Astrocyte of the spinal cord (primary cell): ENCODE measurements at places on chromosomes 3 and 15.

GRCh38 chr3:63639806-63640205, 12.7 kb upstream of the SNTN start:
- DNase-seq = no peak

DNA sequence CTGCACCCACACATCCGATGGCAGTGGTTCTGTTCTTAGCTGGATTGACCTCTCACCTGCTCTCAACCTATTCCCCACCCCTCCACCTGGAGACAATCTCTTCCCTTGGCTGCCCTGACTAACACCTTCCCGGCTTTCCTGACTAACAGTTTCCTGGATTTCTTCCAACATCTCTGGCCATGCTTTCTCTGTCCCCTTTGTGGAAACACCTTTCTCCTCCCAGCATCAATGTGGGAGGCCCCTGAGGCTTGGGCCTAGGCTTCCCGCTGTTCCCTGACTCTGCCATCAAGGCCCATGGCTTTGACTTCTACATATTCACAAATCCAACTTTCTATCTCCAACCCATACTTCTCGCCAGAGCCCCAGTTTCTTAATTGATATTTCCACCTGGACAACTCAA, 142.8 kb upstream of the ATP2B2 start:
- DNase-seq = no peak

DNA sequence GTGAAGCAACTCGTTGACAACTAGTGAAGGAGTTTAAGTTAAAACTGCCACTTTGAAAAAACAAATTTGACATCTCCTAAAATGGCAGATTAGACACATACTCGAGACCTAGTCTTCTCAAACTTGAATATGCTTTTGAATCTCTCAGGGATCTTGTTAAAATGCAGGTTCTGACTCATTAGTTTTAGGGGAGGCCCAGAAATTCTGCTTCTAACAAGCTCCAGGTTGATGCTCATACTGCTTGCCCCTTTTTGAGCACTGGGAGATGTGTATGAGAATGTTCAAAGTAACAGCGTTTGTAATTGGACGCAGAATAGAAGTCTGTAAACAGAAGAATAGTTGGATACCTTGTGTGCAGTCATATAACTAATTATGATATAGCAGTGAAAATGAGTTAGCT, 1.6 kb downstream of the C3orf38 start:
- peak; percentile 5 for DNase-seq

DNA sequence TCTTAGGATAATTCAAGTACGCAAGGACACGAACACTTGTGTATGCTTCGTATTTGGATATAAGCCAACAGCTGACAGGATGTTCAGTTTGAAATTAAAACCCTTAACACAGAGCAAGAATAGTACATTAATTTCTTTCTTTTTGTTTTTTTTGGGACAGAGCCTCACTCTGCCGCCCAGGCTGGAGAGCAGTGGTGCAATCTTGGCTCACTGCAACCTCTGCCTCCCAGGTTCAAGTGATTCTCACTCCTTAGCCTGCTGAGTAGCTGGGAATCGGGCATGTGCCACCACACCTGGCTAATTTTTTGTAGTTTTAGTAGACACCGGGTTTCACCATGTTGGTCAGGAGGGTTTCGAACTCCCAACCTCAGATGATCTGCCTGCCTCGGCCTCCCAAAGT, 32.4 kb downstream of the TOMM70 start:
- no peak for DNase-seq

GRCh38 chr3:178982137-178982536, 89.5 kb downstream of the ZMAT3 start:
- DNase-seq = peak; percentile 25

GRCh38 chr15:49301562-49301961, 121.5 kb upstream of the FGF7 start:
- DNase-seq = peak; percentile 41

GRCh38 chr15:70348226-70348543, 250.5 kb upstream of the TLE3 start:
- no peak for DNase-seq

- no peak for DNase-seq
Measured at GRCh38 chr3:152307829-152308474, 39.2 kb downstream of the MBNL1 start.

- DNase-seq = peak; percentile 59
Measured at GRCh38 chr3:149646181-149646766, 11.6 kb downstream of the WWTR1 start.
